A172 (cell line): ENCODE measurements at places on chromosomes 7 and 10.

DNA sequence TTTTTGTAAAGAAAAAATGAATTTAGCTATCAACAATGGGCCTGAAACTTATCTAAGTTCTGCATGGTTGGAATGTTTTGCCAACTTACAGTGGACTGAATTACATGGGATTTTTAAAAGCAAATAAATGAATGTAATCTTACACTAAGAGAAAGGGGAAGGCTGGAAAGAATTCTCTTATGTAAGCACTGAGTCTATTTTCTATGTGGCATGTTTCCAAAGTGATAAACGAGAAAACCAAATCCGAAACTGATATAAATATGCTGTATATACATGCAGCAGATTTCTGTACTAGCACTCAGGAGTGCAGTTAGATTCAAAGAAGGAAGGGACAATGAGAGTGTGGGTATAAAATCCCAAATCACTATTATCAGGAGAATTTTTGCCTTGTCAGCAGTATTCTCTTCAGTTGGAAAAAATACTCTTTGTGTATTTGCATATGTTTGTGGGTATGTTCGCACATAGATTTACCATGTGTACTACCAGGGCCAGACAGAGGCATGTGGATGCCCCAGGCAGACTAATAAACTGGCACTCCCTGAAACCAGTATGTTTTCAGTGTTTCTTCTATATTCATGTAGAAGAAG lies 334.3 kb upstream of the SEMA3D start:
- DNase-seq: no peak

GRCh38 chr7:141466151-141466904 lies 84.9 kb upstream of the AGK start:
- no peak for DNase-seq

DNA sequence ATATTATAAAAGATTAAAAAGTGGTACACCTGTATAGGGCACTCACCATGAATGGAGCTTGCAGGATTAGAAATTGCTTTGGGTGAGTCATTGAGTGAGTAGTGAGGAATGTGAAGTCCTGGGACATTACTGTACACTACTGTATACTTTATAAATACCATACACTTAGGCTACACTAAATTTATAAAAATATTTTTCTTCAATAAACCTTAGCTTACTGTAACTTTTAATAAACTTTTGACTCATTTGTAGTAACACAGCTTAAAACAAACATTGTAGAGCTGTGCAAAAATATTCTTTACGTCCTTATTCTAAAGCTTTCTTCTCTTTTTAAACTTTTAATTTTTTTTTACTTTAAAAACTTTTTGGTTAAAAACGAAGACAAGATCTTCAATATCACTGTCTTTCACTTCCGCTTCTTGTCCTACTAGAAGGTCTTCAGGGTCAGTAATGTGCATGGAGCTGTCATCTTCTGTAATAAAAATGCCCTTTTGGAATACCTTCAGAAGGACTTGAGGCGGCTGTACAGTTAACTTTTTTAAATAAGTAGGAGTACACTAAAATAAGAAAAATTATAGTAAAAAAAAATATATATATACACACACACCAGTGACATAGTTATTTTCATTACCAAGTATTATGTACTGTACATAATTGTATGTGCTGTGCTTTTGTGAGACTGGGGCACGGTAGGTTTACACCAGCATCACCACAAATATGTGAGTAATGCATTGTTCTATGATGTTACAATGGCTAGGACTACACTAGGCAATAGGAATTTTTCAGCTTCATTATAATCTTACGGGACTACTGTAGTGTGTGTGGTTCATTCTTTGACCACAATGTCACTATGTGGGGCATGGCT lies 3.5 kb downstream of the STK31 start:
- peak; percentile 94 for DNase-seq

GRCh38 chr7:108189733-108190388 lies 59.7 kb upstream of the LAMB4 start:
- no peak for DNase-seq

DNA sequence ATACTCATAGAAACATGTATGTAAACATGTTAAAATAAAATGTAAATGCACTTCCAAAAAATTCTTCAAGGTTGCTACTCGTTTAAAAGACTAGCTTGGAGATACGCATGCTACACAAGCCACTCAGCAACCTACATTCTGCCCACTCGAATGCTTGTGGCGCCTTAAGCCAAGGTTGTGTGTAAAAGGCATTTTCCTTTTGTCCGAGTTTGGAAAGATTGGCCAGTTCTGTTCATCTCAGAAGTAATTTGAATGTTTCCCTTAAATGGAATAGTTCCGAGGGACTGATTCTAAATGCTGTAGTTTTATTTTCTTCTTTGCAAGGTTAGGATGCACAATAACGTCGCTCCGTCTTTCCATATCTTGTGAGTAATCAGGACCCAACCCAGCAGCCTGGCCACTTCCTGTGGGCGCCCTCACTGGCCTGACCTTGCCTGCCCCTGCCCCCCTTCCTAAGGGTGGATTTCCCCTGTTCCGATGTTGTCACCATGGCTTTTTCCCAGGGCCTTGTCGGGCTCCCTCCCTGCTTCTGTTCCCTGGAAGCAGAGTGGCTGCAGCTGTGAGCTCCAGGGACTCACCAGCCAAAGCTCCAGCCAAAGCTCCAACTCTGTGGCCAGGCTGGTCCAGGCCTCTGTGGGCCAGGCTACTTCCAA lies 70.6 kb downstream of the PTPRE start:
- DNase-seq: peak; percentile 88
